ENCODE measurements at places on chromosomes 6 and 20.

DNA sequence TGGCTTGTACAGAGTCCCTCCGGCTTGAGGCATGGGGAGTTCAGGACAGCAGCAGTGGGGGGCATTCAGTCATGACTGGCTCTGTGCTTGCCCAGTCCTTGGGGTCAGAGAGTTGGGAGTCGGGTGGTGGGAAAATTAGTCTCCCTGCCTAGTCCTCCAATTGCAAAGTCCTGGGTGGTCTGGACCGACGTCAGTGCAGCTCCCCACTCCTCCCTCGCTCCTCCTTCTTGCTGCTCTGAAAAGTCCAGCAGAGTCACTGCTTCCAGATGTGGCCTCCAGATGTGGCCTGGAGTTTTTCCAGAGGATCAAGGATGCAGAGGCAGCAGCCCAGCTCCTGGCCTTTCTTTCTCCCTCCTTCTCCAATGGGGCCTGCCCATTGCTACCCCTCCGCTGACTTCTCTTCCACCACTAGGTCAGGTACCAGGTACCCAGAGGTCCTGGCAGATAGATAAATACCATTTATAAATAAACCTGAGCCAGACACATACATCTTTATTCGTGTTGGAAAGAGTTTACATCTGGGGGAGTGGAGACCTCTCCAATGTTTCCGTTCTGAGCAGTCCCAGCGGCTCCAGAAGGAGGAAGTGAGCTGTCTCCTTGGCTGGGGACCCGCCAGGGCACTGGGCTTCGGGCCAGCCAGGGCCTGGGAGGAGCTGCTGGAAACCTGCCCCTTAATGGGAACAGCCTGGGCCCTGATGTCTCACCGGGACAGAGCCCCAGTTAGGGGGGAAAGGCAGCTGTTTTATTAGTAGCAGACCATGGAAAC, 49.0 kb upstream of the RNF24 start:
- no peak for DNase-seq

DNA sequence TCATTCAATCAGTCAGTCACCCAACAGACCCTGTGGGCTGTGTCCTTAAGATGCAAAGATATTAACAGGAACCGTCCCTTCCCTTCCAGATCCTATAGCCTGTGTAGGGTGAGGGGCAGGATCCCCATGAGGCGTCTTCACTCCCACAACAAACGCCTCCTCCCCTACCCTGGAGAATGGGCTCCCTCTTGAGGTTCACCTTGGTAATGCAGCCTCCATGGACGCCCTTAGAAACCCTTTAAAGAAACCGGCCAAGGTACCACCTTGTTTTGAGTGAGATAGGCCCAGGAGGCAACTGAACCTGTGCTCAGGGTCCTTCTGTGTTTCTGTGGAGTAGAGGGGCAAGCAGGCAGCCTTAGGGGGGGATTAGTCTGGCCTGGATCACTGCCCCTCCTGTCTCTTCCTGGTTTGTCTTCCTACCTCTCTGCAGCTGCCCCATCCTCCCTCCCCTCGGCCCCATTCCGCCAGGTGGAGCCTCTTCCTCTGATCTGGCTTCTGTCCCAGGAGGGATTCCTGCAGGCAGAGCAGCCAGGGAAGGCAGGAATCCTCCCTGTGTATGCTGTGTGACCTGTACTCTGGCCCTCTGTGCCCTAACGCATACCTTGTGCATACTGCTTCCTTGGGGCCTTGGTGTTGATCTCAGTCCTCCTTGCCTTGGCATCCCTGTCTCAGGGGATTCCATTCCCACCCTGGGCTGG, 6.6 kb upstream of the GUCA1A start:
- DNase-seq: peak; percentile 68

DNA sequence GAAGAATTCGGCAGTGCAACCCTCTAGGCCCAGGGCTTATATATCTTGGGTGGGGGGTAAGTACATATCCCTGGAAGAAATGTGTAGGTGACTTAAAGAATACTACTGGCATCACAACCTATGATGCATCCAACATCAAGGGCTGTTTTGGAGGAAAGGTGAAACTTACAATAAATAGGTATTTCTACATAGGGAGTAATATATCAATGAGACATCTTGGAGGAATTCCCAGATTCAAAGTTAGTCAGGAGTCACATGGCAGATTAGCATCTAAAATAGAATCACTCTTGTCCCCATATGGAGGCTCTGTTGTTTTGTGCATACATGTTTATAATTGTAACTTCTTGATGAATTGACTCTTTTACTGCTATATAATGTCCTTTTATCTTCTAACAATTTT, 375.5 kb downstream of the PAX1 start:
- no peak for DNase-seq

- DNase-seq: no peak
Measured at GRCh38 chr6:20455251-20455940, 53.7 kb downstream of the E2F3 start.

- no peak for DNase-seq
Measured at GRCh38 chr6:1382331-1382882, 7.0 kb upstream of the FOXF2 start.

Data from activated CD4-positive, alpha-beta T cell treated with anti-CD3 and anti-CD28 coated beads for 24 hours (primary cell).